ENCODE measurements at places on chromosomes 16 and 17. TPM values are rescaled to one million over a fixed set of nuclear protein-coding genes. Genes with fewer than 3 reads are reported as not detected.

DNA sequence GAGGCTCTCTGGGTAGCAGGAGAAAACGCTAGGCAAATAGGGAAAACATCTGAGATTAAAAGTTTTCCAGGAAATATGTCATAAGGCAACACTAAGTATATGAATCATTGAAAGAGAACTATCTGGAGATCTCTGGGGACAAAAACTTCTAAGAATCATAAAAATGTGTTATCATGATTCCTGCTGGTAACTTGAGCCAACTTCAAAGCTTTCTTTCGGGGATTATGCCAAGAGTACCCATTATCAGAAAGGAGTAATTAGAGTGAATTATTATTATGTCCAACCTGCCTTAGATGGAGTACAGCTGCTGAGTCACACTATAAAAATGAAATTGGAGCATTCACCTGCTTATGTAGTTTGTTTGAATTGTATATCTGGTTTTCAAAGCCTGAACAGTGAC lies 488.5 kb upstream of the SOX9 start:
- no peak overlapping the region for H3K27ac ChIP-seq
- no peak overlapping the region for H3K4me3 ChIP-seq
- H3K27me3 ChIP-seq = no peaks in the 10 kb centered on the region

DNA sequence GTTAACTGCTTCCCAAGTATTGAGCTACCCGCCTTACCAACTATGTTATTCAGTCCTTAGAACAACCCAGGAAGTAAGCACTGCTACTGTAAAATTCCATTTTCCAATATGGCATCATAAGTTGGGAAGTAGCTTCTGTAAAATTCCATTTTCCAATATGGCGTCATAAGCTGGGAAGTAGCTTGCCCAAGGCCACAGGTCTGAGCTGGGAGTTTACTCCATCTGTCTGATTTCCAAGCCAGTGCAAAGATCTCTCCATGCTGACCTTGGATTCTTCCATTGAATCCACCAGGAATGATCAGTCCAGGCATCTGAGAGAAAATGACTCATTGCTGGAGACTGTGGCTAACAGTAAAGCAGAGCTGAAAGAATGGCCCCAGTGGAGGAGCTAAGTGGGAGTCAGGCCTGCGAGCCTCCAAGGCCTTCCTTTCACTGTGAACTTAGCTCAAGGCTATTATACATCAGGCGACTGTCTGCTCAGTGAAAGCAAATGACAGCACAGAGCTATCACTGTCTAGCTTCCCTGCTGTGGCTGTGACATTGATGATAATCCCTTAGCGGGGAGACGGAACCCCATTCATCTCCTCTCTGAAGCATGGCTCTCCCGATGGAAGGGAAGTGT lies 430.4 kb downstream of the HAPSTR1 start:
- H3K36me3 ChIP-seq = no peaks in the 10 kb centered on the region
- no peak overlapping the region for H3K4me3 ChIP-seq
- no peak overlapping the region for H3K27ac ChIP-seq

The SLC38A8 gene
- total RNA-seq = not detected

- H3K4me1 ChIP-seq = no peaks in the 10 kb centered on the region
- no peak overlapping the region for H3K27ac ChIP-seq
- H3K27me3 ChIP-seq = no peaks in the 10 kb centered on the region
- H3K4me3 ChIP-seq = no peak overlapping the region
- no peaks in the 10 kb centered on the region for H3K36me3 ChIP-seq
Observed at GRCh38 chr16:80563066-80563465, 22.3 kb downstream of the DYNLRB2 start.

GRCh38 chr17:37043201-37043600 lies 94.4 kb downstream of the AATF start:
- H3K36me3 ChIP-seq = peaks cover 4% of the 10 kb centered on the region
- DNase-seq = no peak
- H3K4me3 ChIP-seq = no peak overlapping the region
- no peak overlapping the region for H3K27ac ChIP-seq

The TP53TG3B gene
- not detected for total RNA-seq

DNA sequence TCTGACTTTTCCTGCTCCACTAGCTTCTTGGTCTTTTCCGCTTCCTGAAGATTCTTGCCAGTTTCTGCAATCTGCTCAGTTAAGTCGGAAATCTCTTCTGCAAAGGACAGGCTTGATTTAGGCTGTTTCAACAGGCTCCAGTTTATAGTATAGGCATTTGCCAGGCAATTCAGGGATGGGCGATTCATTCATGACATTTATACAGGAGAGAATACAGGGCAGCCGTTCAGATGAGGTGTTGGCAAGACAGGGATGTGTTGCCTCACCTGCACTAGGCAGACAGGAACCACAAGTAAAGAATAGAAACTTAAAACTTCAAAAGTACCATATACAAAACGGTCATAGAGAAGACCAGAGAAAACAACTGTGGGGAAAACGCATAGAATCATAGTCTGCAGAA lies 61.7 kb downstream of the MYH13 start:
- no peaks in the 10 kb centered on the region for H3K4me1 ChIP-seq
- no peaks in the 10 kb centered on the region for H3K27me3 ChIP-seq
- no peaks in the 10 kb centered on the region for H3K36me3 ChIP-seq
- no peak overlapping the region for H3K27ac ChIP-seq
- H3K4me3 ChIP-seq = no peak overlapping the region

DNA sequence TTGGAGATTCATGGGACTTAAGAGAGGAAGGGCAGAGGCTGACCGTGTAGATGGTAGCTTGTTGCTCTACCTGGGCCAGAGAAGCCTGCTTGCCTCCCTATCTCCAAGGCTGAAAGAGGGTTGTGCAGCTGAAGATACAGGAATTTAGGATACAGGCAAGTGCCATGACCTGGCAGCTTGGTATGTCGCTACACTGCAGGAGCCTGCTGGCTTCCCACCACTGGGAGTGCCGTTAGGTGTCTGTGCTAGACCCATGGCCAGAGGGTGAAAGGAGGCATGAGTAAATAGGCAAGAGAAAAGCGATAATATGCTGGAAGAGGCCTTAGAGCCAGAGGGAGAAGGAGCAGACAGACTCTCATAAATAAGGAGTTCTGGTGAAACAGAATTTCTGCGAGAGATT lies 10.6 kb downstream of the NAA60 start:
- H3K4me1 ChIP-seq = peaks cover 15% of the 10 kb centered on the region
- no peak overlapping the region for H3K27ac ChIP-seq
- H3K27me3 ChIP-seq = no peaks in the 10 kb centered on the region
- H3K4me3 ChIP-seq = no peak overlapping the region
- H3K36me3 ChIP-seq = no peaks in the 10 kb centered on the region

The ADGRG1 gene
- total RNA-seq = 295 TPM

DNA sequence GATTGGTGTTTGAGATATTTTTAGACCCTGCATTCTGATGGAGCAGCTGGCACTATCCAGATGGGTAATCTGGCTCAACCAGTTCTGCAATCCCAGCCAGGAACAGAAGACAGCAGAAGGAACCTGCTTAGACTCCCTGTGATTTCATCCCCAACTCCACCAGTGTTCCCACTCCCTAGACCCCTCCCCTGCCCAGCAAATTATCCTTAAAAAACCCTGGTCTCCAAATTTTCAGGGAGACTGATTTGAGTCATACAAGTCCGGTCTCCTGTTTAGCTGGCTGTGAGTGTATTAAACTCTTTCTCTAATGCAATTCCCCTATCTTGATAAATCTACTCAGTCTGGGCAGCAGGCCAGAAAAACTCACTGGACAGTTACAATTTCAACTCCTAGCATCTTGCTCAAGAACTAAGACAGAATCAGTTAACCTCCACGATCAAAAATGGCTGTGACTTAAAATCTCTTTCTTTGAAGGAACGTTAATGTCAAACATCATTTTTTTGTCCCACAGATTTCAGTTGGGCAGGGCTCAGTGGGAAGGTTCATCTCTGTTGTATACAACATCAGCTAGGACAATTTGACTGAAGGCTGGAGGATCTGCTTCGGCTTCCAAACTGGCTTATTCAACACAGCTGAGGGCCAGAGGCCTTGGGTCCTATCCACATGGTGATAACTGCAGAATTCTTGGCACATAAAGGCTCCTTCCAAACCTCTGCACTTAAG lies 4.9 kb upstream of the RBL2 start:
- peaks cover 3% of the 10 kb centered on the region for H3K4me1 ChIP-seq
- no peak overlapping the region for H3K4me3 ChIP-seq

DNA sequence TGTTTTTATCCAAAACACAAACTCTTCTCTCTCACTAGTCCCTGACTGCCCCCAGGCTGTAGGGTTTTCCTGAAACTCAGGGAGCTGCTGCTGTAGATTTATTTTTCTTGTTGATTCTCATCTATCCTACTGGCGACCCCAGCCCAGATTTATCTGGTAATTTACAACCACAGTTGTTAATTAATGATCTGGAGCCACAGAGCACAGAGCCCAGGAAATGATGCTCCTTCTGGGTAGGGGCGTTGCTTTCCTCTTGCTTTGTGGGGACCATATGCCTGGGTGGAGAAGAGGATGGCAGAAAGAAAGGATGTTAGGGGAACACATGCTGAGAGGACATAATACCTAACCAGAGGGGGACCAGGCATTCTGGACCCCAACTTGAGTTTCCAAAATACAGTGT lies 7.4 kb upstream of the ETV4 start:
- no peak for DNase-seq
- no peaks in the 10 kb centered on the region for H3K27me3 ChIP-seq
- H3K27ac ChIP-seq = no peak overlapping the region
- no peak overlapping the region for H3K4me3 ChIP-seq
- H3K36me3 ChIP-seq = no peaks in the 10 kb centered on the region
- no peaks in the 10 kb centered on the region for H3K4me1 ChIP-seq

DNA sequence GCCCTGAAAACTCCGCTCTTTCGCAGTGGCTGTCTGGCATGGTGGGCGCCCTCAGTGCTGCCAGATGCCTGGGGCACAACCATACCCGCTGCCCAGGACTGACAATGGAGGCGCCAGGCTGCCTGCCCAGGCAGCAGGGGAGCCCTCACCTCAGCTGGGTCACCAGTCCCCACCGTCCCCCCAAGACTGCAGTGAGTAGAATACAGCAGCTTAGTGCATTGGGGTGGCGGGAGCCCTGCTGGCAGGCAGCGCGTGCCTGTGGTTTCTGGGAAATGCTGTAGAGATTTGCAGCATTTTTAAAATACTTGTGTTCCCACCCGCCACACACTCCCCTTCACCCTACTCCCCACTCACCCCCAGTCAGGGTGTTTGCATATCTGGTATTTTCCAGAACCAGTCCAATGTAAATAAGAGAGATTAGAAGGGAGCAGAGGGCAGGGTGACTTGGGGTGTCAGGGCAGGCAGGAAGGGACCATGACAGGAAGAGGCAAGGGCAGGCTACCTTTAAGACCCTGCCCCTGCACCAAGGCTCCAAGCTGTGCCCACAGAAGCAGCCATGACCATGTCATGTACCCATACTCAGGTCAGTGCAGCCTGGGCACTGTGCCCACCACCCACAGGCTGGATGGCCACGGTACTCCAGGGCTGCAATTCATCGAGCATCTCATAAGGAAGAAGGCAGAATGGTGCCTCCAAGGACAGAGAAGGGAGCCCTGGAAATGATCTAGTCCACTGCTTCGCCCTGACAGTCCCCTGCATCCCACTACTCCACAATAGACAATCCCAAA lies 21.5 kb downstream of the MYO18A start:
- peaks cover 41% of the 10 kb centered on the region for H3K4me1 ChIP-seq
- no peaks in the 10 kb centered on the region for H3K36me3 ChIP-seq
- H3K27me3 ChIP-seq = no peaks in the 10 kb centered on the region
- H3K4me3 ChIP-seq = no peak overlapping the region
- peak; percentile 63 for DNase-seq
- peak overlapping the region; percentile 76 for H3K27ac ChIP-seq

GRCh38 chr17:68759002-68759342 lies 157.8 kb upstream of the FAM20A start:
- no peak overlapping the region for H3K4me3 ChIP-seq
- no peak for DNase-seq
- H3K27ac ChIP-seq = peak overlapping the region; percentile 86
- H3K36me3 ChIP-seq = no peaks in the 10 kb centered on the region
- peaks cover 8% of the 10 kb centered on the region for H3K4me1 ChIP-seq
- H3K27me3 ChIP-seq = no peaks in the 10 kb centered on the region
